T-cell (primary cell): ENCODE measurements at places on chromosomes 6 and 20.

- H3K4me3 ChIP-seq, result peak overlapping the region; percentile 62
- H3K27ac ChIP-seq, result peak overlapping the region; percentile 90
- no peak for DNase-seq
- H3K27me3 ChIP-seq, result no peaks in the 10 kb centered on the region
- H3K4me1 ChIP-seq, result peaks cover 7% of the 10 kb centered on the region
Observed at GRCh38 chr6:8435845-8436168, 462 bp upstream of the SLC35B3 start.

DNA sequence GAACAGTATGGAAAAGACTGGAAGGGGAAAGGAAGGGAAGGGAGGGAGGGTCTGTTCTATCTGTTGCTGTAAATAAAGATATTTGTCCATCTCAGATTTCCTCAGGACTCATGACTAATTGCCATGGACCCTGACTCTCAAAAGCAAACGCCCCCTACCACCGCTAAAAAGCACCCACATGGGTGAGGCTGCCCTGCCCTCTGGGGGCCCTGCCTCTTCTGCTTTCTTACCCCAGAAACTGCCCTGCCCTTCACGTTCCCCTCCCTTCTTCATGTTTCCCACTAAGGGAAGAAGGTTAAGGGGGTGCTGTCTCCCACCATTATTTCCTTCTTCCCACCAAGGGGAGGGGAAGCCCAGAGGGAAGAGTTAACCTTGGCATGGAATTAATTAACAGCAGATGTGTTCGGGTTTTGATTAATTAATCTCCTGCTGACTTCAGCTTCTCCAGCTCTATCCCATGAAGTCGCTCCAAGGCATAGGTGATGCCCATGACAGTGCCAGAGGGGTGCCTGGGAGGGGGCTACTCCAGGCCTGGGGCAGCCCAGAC is 16.0 kb downstream of the MDFI start:
- DNase-seq, result no peak
- no peak overlapping the region for H3K4me3 ChIP-seq
- H3K36me3 ChIP-seq, result no peaks in the 10 kb centered on the region
- no peak overlapping the region for H3K27ac ChIP-seq
- H3K4me1 ChIP-seq, result no peaks in the 10 kb centered on the region

GRCh38 chr6:119347466-119348095 is 2.0 kb downstream of the MAN1A1 start:
- peaks cover 15% of the 10 kb centered on the region for H3K4me1 ChIP-seq
- DNase-seq, result no peak
- no peaks in the 10 kb centered on the region for H3K27me3 ChIP-seq
- H3K4me3 ChIP-seq, result peak overlapping the region; percentile 97
- H3K36me3 ChIP-seq, result no peaks in the 10 kb centered on the region
- H3K27ac ChIP-seq, result peak overlapping the region; percentile 53

- DNase-seq, result no peak
- H3K4me3 ChIP-seq, result no peak overlapping the region
- H3K36me3 ChIP-seq, result no peaks in the 10 kb centered on the region
- peak overlapping the region; percentile 17 for H3K27ac ChIP-seq
- H3K4me1 ChIP-seq, result peaks cover 35% of the 10 kb centered on the region
- no peaks in the 10 kb centered on the region for H3K27me3 ChIP-seq
Observed at GRCh38 chr6:35262596-35262995, 3.1 kb downstream of the ZNF76 start.

- no peaks in the 10 kb centered on the region for H3K27me3 ChIP-seq
- H3K36me3 ChIP-seq, result no peaks in the 10 kb centered on the region
Observed at GRCh38 chr6:3687847-3688246, 63.7 kb downstream of the PXDC1 start.

DNA sequence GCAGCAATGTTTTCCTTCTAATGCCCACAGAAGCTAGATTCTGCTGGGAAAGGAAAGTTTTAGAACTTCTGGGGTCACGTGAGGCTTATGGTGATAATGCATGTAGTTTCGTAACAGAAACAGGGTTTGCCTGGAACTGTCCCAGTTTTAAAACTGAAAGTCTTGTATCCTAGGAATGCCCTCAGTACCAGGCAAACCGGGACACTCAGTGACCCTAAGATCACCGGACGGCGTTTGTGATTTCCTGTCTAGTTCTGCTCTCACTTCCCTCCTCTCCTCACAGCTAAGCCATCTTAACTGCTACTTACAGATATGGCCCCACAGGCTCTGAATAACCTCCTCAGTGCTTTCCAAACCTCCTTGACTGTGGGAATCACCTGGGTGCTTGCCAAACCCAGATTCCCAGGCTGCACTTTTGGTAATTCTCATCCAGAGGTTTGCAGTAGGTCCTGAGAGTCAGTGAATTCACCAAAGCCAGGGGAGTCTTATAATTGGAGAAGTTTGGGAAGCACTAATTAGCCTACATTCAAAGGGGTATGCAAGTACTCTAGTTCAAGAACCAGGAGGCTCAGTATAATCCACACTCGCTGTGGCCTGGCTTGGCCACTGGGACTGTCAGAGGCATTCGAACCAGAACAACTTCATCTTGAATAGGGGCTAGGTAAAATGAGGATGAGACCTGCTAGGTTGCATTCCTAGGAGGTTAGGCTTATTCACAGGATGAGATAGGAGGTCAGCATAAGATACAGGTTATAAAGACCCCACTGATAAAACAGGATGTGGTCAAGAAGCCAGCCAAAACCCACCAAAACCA is 231.6 kb upstream of the MYLIP start:
- no peak overlapping the region for H3K4me3 ChIP-seq
- H3K27ac ChIP-seq, result no peak overlapping the region
- no peaks in the 10 kb centered on the region for H3K27me3 ChIP-seq
- H3K4me1 ChIP-seq, result no peaks in the 10 kb centered on the region
